ENCODE measurements at places on chromosomes 3 and 15.

DNA sequence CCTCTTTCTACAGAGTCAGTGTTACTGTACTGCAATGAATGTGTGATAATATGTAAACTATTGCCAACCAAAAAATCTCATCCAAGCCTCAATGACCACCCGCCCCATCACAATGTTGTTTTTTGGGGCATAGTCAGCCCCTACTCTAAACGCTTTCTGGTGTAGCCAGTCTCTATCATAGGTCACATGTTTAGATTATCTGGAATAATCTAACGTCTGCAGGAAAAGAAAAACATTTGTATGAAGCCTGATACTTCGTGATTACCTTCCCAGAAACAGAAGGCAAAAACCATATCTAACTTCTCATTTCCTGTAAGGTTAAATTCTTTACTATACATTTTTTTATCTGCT is 1331.8 kb upstream of the GBE1 start:
- DNase-seq: no peak

DNA sequence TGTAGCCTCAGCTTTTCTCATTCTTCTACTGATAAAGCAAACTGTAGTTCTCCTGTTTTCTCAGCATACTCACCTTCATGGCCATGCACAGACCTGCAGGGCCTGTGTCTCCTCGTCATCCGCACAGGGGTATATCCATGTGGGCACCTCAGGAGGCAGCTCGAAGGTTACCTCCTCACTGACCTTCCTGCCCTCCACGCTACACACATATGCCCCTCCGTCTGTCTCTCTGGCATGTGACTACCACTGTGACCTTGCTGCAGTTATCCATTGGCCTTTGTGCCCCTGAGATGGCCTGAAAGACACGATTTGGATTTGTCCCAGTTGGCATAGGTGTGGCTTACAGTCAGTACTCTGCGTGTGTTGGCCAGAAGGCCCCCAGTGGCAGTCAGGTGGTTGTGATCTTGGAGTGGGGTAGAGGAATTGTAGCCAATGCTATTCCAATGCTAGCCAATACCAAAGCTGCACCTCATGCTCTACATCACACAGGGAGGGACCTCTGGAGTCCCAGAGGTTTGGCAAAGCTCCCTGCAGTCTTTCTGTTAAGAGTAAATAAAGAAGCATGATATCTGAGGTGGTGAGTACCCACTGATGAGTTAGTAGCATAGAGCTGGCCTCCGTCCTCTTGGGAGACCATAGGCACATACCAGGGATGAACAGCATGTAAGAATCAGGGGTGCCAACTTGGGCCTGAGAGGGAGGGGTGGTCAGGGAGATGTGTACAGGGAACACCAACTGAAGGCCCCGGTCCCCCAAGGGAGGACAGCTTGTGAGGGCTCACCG is 143.4 kb downstream of the EEFSEC start:
- no peak for DNase-seq

DNA sequence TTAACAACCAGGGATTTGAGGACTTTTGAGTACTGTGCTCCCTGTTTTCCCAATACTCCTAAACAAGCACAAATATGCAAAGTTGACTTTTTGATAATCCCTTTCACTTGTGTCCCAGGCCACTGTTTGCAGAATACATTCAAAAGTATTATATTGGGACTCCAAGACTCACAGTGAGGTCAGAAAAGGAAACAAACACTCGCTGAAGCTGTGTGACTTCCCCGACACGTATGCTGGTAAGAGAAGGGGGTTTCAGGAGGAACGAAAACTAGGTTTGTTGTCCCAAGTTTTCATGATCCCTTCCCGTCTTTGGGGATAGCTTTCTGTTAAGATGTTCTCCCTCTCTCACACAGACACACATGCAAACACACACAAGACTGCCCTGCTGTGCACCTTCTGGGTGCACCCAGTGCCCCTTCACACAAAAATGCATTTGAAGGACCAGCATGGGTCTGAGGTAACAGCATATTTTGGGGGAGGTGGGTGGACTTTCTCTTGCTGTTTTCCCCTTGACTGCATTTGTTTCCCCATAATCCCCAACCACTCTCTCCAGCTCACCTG is 225.2 kb upstream of the PRICKLE2 start:
- no peak for DNase-seq

DNA sequence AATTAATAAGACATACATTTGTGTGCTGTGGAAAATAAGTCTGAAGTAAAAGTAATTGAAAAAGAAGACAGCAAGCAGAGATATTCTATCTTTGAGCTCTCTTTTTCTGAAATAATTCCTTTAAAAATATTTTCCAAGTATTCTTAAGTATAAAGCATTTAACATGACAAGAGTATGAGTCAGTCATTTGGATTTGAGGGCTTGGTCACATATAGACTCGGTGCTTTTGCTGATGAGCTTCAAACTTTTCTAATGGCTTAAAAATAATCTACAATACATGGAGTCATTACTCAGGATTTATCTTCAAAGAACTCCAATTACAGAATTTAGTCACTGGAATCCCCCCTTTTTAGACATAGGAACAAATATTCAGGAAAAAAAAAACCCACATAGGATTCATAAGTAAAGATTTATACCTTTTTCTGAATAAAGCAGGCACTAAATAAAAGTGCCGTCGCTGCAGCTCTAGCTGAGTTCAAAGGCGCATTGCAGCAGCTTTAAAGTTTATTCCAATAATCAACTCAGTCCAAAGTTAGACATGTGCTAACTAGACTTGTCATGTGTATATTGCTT is 147.5 kb downstream of the CTNNB1 start:
- no peak for DNase-seq

GRCh38 chr15:95368191-95368590 is 962.3 kb upstream of the NR2F2 start:
- DNase-seq: no peak

DNA sequence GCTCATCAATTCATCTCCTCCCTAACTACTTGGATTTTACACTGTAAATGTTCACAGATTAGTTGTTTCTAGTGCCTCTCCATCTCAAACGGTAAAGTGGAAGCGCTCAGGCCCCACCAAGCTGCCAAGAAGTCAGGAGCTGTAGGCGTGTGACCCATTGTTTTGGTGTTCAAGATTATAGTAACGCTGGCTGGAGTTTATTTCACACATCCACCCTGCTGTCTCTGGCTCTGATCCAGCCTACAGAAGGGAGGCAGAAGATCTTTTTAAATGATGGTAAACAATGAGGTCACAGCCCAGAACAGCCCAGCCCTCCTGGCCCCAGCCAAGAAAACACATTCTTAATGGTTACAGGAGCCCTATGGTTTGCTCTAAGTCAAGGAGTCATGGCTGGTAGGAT is 25.7 kb upstream of the GALNT15 start:
- no peak for DNase-seq

GRCh38 chr3:78613421-78613879 is 1154.3 kb downstream of the ROBO1 start:
- no peak for DNase-seq

DNA sequence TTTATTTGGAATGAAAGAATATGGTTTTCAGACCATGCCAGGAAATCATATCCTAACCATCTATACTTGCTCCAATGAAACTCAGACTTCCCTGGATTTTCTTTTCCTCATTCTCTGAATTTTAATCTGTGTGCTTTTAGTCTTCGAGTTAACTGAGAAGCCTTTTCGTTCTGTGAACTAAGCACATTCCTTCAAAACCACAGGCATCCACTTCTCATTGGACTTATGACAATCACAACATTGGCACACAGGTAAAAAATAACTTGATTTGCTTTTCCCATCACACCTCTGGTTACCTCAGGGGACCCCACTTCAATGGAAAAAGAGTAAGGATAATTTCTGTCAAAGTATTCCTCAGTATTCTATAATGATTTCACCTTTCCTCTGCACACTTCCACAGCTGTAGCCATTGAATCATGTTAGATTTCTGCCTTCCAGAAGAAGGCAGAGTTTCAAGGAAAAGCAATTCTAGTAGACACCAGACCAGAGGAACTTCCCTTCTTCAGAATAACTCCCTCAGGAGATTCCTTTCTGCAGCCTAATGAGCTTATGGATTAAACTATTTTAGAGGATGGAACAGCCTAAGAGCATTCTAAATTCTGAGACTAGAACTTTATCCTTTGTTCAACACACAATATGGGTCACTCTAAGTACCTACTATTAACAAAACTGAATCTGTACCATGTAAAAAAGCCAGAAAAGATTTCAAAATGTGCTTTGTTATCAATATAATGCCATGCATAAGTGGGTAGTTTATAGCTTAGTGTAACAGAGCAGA is 15.9 kb downstream of the COMMD2 start:
- DNase-seq: no peak

- no peak for DNase-seq
Measured at GRCh38 chr3:172216911-172217310, 177.5 kb downstream of the FNDC3B start.

GRCh38 chr15:56736881-56737707 is 3.8 kb upstream of the ZNF280D start:
- no peak for DNase-seq

DNA sequence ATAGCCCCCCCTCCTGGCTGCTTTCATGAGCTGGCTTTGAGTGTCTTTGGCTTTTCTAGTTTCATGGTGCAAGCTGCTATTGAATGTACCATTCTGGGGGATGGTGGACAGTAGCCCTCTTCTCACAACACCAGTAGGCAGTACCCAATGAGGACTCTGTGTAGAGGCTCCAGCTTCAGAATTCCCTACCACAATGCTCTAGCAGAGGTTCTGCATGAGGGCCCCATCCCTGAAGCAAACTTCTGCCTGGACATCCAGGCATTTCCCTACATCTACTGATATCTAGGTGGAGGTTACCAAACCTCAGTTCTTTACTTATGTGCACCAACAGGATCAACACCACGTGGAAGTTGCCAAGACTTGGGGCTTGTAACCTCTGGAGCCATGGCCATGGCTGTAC is 1742.9 kb downstream of the SI start:
- no peak for DNase-seq

GRCh38 chr3:79202471-79203143 is 565.2 kb downstream of the ROBO1 start:
- no peak for DNase-seq

- DNase-seq: no peak
Measured at GRCh38 chr3:30611613-30612436, 5.4 kb downstream of the TGFBR2 start.

GRCh38 chr15:56496635-56497034 is 31.7 kb upstream of the MNS1 start:
- DNase-seq: no peak

GRCh38 chr3:57821765-57822164 is 65.7 kb downstream of the SLMAP start:
- DNase-seq: no peak

DNA sequence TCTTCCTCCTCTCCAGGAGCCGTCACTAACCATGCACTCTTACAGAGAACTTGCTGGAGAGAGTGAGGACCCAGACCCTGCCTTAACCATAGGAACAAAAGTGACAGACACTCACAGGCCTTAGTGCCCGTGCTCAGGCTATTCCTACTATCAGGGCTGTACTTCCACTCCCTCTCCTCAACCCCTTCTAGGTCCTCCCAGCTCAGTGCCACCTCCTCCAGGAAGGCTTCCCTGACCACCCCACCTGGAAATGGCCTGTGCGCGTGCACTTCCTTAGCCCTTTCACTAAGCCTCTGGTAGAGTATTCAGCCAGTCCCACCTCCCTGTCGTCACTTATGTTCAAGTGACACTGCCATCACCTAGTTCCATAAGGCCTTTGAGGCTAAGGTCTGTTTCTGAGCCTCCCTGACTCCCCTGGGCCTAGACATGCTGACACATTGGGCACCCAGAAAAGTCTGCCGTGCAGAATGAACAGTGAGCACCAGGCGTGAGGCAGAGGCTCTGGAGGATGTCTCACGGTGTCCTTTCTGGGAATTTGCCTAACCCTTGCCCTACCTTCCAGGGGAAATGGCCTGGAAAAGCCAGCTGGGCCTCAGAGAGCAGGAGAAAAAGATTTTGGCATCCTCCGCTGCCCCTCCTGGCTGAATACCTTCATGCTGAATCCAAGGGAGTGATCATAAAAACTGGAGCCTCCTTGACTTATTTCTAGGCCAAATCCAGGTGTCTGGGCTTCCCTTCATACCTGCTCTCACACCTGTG is 108.6 kb upstream of the SMAD3 start:
- DNase-seq: no peak

GRCh38 chr3:45719655-45720487 is 30.7 kb downstream of the SACM1L start:
- DNase-seq: no peak

- no peak for DNase-seq
Measured at GRCh38 chr3:172089250-172089649, 49.9 kb downstream of the FNDC3B start.

GRCh38 chr15:35087759-35088158 is 2.7 kb upstream of the NANOGP8 start:
- DNase-seq: no peak

GRCh38 chr15:64236156-64236894 is 73.5 kb upstream of the PPIB start:
- DNase-seq: no peak

GRCh38 chr3:44098656-44099415 is 142.8 kb upstream of the TOPAZ1 start:
- DNase-seq: no peak

- no peak for DNase-seq
Measured at GRCh38 chr3:143215059-143215458, 95.5 kb downstream of the CHST2 start.

DNA sequence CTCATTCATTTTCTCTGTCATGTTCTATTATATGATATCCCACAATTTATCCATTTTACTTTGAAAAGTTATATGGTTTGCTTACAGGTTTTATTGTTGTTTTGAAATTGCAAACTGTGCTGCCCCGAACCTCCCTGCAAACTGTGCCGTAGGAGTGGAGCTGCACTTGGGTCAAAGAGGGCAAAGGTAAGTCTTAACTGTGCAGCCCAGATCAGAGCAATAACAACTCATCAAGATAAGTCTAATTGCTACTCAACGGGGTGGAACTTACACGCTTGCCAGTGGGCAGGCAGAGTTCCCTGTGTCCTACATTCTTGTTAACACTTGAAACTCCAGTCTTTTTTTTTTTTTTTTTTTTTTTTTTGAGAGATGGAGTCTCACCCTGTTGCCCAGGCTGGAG is 33.2 kb downstream of the ZDHHC19 start:
- DNase-seq: no peak

DNA sequence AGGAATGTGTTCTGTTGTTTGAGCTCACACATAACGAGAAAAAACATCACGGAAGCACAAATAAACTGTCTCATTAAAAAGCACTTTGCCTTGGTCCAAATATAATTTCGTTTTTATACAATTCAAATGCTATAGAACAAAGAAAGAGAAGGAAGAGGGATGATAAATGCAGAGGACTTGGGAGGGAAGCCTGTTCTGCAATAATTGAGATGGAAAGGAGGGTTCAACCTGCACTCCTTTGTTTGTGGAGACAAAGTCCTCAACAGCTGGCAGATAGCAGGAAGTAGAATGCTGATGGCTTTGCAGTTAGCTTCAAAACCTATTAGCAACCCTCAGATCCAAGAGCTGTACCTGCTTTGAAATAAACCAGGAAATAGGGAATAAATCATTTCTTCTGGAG is 1010.8 kb downstream of the FHIT start:
- DNase-seq: no peak

GRCh38 chr3:63069806-63070475 is 194.7 kb upstream of the CADPS start:
- no peak for DNase-seq

- no peak for DNase-seq
Measured at GRCh38 chr3:61724183-61724582, 162.8 kb downstream of the PTPRG start.
